Mesothelial cell of epicardium (in vitro differentiated cells): ENCODE measurements at places on chromosomes 13 and 19. TPM values are rescaled to one million over a fixed set of nuclear protein-coding genes. Genes with fewer than 3 reads are reported as not detected.

DNA sequence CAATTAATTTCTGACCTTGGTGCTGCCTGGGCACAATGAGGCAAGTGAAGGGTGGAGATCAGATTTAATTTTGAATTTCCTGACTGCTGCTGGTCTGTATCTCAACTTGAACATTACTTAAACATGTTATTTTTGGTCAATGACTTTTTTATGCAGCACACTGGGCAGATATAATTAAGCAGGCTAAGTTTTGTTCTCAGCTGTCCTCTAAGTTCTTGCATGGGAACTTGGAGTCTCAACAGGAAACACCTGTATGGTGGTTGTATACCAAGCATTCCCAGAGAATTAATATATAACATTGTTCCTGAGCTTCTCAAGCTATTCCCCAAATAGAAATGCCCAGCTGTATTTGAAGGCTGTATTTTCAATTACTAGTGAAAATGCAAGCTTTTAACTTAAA is 113.5 kb upstream of the EDNRB start:
- H3K36me3 ChIP-seq = no peaks in the 10 kb centered on the region
- peaks cover 9% of the 10 kb centered on the region for H3K4me1 ChIP-seq
- H3K4me3 ChIP-seq = no peak overlapping the region

DNA sequence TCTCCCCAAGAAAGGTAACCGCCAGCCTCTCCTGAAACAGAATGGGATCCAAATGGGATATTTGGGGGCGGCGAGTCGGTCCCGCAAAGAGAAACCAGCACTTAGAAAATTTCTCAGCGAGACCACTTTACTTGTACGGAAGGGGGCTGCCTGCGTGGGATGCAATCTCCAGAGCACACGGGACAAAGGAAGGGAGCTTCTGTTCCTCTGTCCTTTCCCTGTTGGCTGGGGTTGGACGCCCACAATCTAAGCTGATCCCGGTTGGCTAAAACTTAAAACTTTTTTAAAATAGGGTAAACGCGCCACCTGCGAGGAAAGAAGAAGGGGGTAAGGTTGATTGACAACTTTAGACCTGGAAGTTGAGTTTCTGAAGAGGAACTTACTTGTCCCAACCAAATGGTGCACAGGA is 826 bp upstream of the BSG start:
- peaks cover 5% of the 10 kb centered on the region for H3K36me3 ChIP-seq
- peaks cover 42% of the 10 kb centered on the region for H3K4me1 ChIP-seq
- no peaks in the 10 kb centered on the region for H3K27me3 ChIP-seq
- H3K27ac ChIP-seq = peak overlapping the region; percentile 98
- no peak for DNase-seq

DNA sequence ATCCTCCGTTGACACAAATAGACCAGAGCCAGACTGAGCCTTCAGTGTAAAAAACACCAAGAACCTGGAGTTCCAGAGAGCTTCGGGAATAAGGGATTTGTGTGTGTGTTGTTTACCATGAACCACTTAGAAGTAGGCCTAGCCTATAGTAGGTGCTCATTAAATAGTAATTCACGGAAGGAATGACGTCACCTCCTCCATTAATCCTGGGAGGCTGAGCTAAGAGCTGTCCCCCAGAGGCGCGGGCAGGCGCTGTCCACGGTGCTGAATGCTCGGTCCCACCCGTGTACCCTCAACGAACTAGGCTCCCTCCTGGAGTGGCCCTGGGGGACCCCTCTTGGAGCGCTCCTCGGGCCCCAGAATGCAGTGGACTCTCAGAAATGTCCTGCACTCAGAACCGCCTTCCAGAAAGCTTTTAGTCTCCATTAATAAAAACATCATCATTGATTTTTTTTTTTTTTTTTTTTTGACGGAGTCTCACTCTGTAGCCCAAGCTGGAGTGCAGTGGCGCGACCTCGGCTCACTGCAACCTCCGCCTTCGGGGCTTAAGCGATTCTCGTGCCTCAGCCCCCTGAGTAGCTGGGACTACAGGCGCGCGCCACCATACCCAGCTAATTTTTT is 6.5 kb downstream of the UNC13A start:
- peaks cover 93% of the 10 kb centered on the region for H3K27me3 ChIP-seq
- H3K4me3 ChIP-seq = no peak overlapping the region
- H3K27ac ChIP-seq = no peak overlapping the region
- peak; percentile 67 for DNase-seq
- H3K36me3 ChIP-seq = no peaks in the 10 kb centered on the region
- peaks cover 2% of the 10 kb centered on the region for H3K4me1 ChIP-seq

DNA sequence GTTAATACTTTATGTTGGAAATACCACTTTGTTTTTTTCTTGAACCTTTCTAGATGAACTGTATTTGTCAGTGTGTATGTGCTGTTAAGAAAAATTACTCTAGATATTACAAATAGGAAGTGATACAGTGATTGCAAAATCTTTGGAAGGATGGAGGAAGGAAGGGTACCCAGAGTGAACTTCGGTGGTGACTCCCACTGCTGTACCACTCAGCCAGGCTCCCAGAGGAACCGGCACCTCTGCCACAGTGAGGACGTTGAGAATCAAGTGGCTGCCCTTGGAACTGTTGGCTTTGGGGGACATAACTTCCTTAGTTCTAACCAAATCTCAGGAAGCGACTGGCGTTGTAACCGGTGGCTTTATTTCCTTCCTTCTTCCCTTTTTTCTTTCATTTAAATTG is 184.7 kb downstream of the PCCA start:
- H3K36me3 ChIP-seq = peaks cover 17% of the 10 kb centered on the region
- H3K4me1 ChIP-seq = peaks cover 4% of the 10 kb centered on the region
- no peaks in the 10 kb centered on the region for H3K27me3 ChIP-seq

DNA sequence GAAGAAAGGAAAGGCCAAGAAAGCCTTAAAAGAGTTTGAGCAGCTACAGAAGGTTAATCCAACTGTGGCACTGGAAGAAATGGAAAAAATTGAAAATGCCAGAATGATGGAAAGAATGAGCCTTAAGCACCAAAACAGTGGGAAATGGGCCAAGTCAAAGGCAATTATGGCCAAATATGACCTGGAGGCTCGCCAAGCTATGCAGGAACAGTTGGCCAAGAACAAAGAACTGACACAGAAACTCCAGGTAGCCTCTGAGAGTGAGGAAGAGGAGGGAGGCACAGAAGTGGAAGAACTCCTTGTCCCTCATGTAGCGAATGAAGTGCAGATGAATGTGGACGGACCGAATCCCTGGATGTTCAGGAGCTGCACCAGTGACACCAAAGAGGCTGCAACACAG is 5.1 kb downstream of the UTP14C start:
- H3K27me3 ChIP-seq = no peaks in the 10 kb centered on the region
- H3K4me3 ChIP-seq = no peak overlapping the region
- peaks cover 64% of the 10 kb centered on the region for H3K36me3 ChIP-seq
- H3K27ac ChIP-seq = no peak overlapping the region

GRCh38 chr13:102721800-102722231 is 27.0 kb upstream of the METTL21C start:
- H3K4me3 ChIP-seq = no peak overlapping the region
- no peaks in the 10 kb centered on the region for H3K4me1 ChIP-seq
- no peaks in the 10 kb centered on the region for H3K36me3 ChIP-seq
- H3K27ac ChIP-seq = no peak overlapping the region
- H3K27me3 ChIP-seq = no peaks in the 10 kb centered on the region

DNA sequence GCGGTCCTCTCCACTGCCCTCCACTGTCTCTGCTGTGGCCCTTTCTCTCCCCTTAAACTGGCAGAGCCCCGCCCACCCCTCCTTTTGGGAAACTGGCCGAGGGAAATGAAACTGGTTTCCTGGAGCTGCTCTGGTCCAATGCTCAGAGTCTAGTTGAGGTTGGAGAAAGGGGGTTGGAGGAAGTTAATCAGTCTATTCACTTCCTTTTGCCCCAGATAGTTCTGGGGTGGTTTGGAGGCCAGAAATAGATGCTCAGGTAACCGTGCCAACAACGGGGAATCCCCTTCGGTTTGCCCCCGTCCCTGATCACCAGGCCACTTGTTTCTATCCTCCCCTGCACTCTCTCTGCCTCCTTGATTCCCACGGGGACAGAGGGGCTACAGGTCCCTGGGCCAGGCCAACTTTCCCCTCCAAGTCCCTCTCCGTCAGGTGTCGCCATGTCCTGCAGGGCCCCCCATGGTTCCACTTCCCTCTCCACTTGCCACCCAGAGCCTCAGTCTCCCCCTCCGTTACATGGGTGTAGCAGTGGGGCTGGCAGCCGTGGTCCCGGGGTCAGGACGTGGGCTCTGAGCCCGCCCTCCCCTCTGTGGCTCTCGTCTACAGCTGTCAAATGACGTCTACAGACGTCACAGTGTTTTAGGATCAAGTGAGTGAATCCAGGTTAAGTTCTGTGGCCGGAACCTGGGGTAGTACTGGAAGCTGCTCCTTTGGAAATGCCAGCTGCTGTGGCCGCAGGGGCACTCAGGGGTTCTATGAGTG is at the start of gene IL4I1:
Gene IL4I1, minus strand, starts transcription at position 25 of the 759 bp plus-strand sequence. CDS start 727 bp downstream, outside the sequence.
- peaks cover 15% of the 10 kb centered on the region for H3K4me1 ChIP-seq
- peak within 1 kb of the TSS; percentile 82 for H3K27ac ChIP-seq
- H3K4me3 ChIP-seq = no peak within 1 kb of the TSS
- H3K36me3 ChIP-seq = no peaks in the 10 kb centered on the region
- DNase-seq = no peak
- H3K27me3 ChIP-seq = peaks cover 20% of the 10 kb centered on the region

Gene PLVAP
- total RNA-seq = 0.93 to 1.1 TPM (median 0.94 TPM) in 3 replicates

Gene CYP4F11
- total RNA-seq = not detected in 3 replicates
